ENCODE measurements at places on chromosomes 5 and 9. TPM values are rescaled to one million over a fixed set of nuclear protein-coding genes. Genes with fewer than 3 reads are reported as not detected.

Gene ARID3C
- total RNA-seq: not detected

Gene KIAA0825
- total RNA-seq: 2.5 TPM

DNA sequence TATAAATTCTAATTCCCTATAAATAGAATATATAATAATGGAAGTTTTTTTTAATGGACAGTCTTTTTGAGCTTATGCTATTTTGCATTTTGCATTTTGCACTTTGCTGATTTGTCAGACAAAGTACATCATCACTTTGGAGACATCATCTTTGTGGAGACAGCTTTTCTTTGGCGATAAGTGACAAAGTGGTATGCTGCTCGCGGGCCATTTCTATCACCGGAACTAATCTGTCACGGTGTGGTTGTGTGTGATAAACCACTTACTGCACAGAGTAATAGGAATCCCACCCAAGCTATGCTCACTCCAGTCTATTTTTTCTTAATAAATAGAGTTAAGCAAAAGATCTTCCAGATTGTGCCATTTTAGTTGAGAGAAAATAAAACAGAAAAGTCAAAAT lies 133.1 kb downstream of the MACIR start:
- no peaks in the 10 kb centered on the region for H3K27me3 ChIP-seq
- H3K27ac ChIP-seq: no peak overlapping the region
- no peaks in the 10 kb centered on the region for H3K4me1 ChIP-seq
- no peak overlapping the region for H3K4me3 ChIP-seq
- H3K36me3 ChIP-seq: no peaks in the 10 kb centered on the region
- no peak for DNase-seq

DNA sequence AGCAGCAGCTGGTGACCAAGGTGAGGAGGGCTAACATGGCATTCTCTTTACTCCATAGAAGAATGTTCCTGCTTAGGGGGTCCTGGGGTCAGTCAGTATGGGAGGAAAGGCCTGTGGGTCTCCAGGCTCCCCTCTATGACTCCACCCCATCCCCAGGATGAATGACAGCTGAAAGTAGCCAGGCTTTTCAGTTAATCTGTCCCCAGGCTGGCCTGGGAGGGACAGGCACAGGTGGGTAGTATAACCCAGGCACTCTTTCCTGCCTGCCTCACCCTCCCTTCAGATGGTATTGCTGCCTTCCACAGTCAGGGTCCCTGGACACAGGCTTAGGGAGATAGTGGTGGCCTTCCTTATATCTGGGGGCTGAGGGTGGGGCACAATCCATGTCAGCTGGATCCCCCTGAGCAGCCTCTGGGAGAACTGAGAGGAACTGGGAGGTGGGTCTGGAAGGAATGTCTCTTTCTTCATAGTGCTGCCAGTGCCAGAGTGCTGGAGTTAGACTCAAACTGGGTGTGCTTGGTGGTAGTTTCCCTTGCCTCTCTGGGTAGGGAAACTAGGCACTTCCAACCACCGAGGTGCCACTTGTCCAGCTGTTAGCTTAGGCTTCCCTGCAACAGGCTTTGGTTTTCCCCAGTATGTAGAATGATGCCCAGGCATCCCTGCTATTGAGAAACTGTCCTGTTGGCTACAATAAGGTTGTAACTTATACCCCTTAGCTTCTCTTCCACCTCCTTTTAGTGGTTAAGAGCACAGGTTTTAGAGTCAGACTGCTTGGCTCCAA lies 27.8 kb downstream of the LARP1 start:
- H3K4me1 ChIP-seq: peaks cover 97% of the 10 kb centered on the region
- H3K27me3 ChIP-seq: no peaks in the 10 kb centered on the region
- H3K4me3 ChIP-seq: no peak overlapping the region
- no peak for DNase-seq
- no peaks in the 10 kb centered on the region for H3K36me3 ChIP-seq

DNA sequence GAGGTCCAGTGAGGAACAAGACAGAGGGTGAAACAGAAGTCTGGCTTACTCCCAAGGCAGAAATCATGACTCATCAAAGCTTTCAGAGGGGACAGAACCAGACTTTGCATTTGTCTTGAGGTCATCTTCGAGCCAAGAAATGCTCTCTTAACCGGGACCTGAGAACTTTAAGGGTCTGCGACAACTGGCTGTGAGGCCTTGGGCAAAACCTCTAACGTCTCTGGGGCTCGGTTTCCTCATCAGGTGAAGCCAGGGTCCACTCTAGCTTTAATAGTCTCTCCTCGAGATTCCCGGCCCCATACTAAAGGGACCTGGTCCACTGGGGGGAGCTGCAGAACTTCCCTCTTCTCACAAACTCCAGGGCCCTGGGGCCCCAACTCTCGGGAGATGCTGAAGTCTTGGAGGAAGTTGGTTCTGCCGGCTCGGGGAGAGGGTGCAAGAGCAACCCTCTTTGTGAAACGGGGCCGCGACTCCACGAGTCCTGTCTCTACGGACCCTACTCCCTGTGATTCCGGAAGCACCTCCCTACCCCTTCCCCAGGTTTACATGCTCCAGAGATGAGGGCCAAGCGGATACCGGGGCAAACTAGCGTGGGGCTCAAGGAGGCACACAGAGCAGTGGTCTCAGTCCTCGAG lies 2.6 kb downstream of the GLIS3 start:
- DNase-seq: no peak
- peaks cover 19% of the 10 kb centered on the region for H3K4me1 ChIP-seq
- H3K36me3 ChIP-seq: no peaks in the 10 kb centered on the region
- no peaks in the 10 kb centered on the region for H3K27me3 ChIP-seq
- peak overlapping the region; percentile 71 for H3K4me3 ChIP-seq

DNA sequence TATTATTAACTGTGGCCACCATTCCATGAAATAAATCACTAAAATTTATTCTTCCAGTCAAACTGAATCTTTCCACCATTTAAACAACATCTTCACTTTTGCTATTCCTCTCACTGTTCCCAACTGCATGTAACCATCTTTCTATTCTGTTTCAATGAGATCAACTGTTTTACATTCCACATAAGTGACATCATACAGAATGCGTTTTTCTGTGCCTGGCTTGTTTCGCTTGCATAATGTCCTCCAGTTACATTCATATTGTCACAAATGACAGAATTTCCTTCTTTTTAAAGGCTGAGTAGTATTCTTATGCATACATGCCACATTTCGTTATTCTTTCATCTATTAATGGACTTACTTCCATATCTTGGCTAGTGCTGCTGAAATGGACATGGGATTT lies 738.2 kb downstream of the SEMA5A start:
- no peak for DNase-seq
- H3K4me3 ChIP-seq: no peak overlapping the region
- no peak overlapping the region for H3K27ac ChIP-seq
- H3K36me3 ChIP-seq: no peaks in the 10 kb centered on the region

DNA sequence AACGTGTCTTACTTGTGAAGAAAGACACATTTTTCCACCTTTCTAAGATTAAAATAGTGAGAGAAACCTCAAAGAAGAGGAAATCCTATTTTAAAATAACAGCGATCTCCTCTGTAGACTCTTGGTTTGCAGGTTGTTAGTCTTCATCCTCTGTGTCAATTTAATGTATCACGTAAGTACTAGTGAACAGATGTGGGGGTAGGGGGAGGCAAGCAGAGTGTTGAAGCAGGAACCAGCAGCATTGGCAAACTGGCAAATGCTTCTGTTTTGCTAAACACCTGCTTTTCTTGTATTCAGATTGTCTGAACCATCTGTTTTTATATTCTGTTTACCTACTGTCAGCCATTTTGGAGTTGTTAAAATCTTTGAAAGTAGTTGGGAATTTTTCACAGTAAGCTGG lies 159.3 kb upstream of the TLX3 start:
- H3K4me1 ChIP-seq: no peaks in the 10 kb centered on the region
- H3K4me3 ChIP-seq: no peak overlapping the region
- H3K27ac ChIP-seq: no peak overlapping the region
- no peaks in the 10 kb centered on the region for H3K36me3 ChIP-seq

DNA sequence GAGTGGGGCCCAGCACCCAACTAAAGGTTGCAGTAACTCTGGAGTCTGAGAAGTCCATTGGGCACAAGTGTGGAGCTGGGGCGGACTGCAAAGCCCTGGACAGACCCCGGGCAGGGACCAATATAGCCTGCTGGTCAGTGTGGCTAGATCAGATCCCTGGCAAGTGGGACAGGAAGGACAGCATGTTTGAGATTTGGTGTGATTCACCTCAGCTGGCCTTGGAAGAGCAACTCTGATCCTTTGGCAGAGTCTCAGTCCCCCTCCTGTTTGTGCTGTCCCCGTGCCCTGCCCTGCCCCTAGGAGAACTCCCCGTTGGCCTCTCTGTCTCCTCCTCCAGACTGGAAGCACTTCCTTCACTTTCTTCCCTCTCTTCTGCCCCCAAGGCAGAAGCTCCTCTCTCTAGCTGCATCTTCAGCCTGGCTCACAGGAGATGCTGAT lies 255.3 kb downstream of the FSTL4 start:
- H3K4me3 ChIP-seq: no peak overlapping the region
- H3K4me1 ChIP-seq: no peaks in the 10 kb centered on the region
- no peaks in the 10 kb centered on the region for H3K36me3 ChIP-seq
- no peaks in the 10 kb centered on the region for H3K27me3 ChIP-seq

GRCh38 chr9:71146511-71146910 lies 25.1 kb upstream of the TRPM3 start:
- no peak for DNase-seq
- H3K4me1 ChIP-seq: no peaks in the 10 kb centered on the region
- no peaks in the 10 kb centered on the region for H3K27me3 ChIP-seq
- no peaks in the 10 kb centered on the region for H3K36me3 ChIP-seq

GRCh38 chr9:128370367-128370751 lies 815 bp upstream of the URM1 start:
- H3K4me1 ChIP-seq: peaks cover 38% of the 10 kb centered on the region
- H3K27ac ChIP-seq: peak overlapping the region; percentile 88
- peaks cover 7% of the 10 kb centered on the region for H3K36me3 ChIP-seq
- H3K4me3 ChIP-seq: peak overlapping the region; percentile 85
- no peaks in the 10 kb centered on the region for H3K27me3 ChIP-seq
- no peak for DNase-seq

DNA sequence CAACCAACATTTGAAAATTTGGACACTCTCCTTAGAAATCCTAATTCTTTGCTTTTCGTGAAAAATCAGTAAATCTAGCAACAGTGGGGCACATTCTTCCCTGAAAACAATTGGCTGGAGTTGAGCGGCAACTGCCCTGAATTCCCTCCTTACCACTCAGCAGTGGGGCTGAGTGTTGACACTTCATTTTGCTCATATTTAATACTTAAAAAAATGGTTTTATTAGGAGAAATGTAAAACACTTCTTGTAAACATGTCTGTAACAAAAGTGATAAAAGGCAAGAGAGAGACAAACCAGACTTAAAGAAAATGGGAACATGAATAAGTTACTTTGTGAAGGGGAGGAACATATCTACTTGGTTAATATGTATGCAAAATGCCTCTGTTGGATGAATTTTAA lies 193.5 kb downstream of the CNTLN start:
- no peak for DNase-seq
- no peaks in the 10 kb centered on the region for H3K27me3 ChIP-seq
- H3K36me3 ChIP-seq: no peaks in the 10 kb centered on the region
- H3K27ac ChIP-seq: no peak overlapping the region
- no peaks in the 10 kb centered on the region for H3K4me1 ChIP-seq

GRCh38 chr5:16935231-16936149 lies 598 bp downstream of the MYO10 start:
- peak overlapping the region; percentile 69 for H3K27ac ChIP-seq
- H3K27me3 ChIP-seq: no peaks in the 10 kb centered on the region

GRCh38 chr9:132648685-132649084 lies 21.1 kb downstream of the DDX31 start:
- DNase-seq: no peak
- no peaks in the 10 kb centered on the region for H3K36me3 ChIP-seq
- no peaks in the 10 kb centered on the region for H3K27me3 ChIP-seq
- H3K27ac ChIP-seq: no peak overlapping the region
- H3K4me3 ChIP-seq: no peak overlapping the region

GRCh38 chr9:129105857-129106694 lies 4.5 kb downstream of the CRAT start:
- no peak for DNase-seq
- H3K36me3 ChIP-seq: no peaks in the 10 kb centered on the region
- no peaks in the 10 kb centered on the region for H3K27me3 ChIP-seq
- no peak overlapping the region for H3K27ac ChIP-seq
- peaks cover 23% of the 10 kb centered on the region for H3K4me1 ChIP-seq

DNA sequence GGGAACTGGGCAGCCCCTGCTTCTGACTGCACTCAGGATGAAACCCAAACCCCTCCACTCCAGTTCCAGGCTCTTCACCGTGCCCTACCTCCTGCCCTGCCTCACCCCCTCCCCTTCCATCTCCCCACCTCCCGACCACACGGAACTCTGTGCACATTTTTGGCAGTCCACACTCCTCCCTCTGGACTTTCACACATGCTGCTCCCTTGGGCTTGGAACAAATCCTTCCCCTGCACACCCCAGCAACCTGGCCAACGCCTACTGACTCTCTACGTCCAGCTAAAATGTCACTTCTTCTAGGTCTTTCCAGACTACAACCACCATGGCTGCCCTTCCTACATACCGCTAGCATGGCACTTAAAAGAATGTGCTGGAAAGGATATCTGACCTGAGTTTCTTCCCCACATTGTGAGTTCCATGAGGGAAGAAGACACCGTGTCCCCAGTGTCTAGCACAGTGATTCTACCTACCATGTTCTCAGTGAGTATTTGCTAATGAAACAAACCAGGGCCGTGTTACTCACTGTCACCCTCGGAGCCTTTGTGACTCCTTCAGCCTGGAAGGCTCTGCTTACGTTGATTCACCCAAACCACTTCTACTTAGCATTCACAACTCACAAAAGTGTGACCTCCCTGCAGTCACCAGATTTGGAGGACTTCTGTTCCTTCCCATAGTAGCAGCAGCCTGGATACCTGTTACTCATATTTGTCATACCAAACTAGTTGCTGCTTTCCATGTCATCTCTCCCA lies 18.7 kb downstream of the RETREG1 start:
- no peaks in the 10 kb centered on the region for H3K27me3 ChIP-seq
- no peak overlapping the region for H3K4me3 ChIP-seq
- peak overlapping the region; percentile 11 for H3K27ac ChIP-seq
- H3K36me3 ChIP-seq: no peaks in the 10 kb centered on the region

DNA sequence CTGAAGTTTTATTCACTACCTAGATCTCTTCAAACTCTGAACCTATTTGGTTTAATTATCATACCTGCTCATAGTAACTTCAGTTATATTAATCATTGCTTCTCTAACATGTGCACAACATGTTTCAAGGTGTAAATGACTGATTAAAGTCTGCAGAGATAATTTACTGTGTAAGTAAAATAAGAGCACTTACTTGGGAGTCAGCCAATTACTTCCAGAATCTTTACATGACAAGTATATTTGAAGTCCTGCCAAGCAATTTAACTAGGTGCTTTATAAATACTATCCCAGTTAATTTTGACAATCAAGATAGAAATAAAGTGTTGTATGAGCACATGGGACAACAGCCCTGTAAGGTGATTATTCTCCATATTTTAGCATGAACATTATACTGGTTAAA lies 109.9 kb downstream of the RFX3 start:
- H3K4me1 ChIP-seq: no peaks in the 10 kb centered on the region
- H3K27ac ChIP-seq: no peak overlapping the region
- no peak for DNase-seq

DNA sequence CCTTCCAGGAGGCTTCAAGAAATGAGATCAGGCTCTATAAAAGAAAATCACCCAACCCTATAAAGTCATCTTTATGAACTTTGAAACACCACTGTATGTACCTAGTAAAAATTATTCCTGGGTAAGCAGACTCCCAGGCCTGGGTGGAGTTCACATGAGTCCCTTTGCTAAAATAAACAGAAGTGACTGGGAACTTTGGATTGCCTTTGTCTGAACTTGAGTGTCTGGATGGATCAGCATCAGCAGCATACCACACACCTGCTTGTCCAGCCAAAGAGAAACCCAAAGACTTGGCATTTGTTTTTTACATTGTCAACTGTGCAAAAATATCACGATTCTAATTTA lies 79.6 kb upstream of the CDKN2B start:
- H3K36me3 ChIP-seq: no peaks in the 10 kb centered on the region
- no peak for DNase-seq
- no peaks in the 10 kb centered on the region for H3K27me3 ChIP-seq
